Stimulated activated CD8-positive, alpha-beta memory T cell treated with anti-CD3 and anti-CD28 coated beads, Interleukin-15, amount 100 ng/mL, for 24 hours (primary cell): ENCODE measurements at places on chromosomes 2 and 18.

GRCh38 chr2:28358668-28359201, 33.9 kb upstream of the FOSL2 start:
- no peak for DNase-seq

GRCh38 chr18:9965711-9966624, 52.2 kb downstream of the VAPA start:
- DNase-seq: no peak

DNA sequence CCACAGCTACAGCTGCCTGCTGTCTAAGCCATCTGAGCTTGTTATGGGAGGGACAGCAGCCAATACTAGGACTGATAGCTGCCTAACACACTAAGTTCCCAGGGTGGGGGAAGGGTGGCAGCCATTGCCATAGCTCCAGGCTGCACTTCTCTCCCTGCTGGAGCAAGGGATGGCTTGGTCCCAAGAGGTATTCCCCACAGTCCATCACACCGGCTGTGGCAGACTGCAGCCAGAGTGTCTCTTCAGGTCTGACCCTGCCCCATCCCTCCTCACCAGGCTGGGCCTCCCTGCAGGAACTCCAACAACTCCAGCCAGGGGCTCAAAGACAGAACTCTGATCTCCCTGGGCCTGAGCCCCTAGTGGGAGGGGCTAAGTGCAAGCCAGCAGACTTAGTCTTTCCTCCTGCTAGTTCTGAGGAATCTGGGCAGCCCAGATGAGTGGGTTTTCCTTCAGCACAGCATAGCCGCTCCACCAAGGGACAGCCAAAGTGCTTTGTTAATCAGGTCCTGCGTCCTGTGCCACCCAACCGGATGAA, 632.1 kb downstream of the SOCS6 start:
- no peak for DNase-seq

GRCh38 chr2:27772804-27773203, 1.3 kb downstream of the MRPL33 start:
- no peak for DNase-seq

DNA sequence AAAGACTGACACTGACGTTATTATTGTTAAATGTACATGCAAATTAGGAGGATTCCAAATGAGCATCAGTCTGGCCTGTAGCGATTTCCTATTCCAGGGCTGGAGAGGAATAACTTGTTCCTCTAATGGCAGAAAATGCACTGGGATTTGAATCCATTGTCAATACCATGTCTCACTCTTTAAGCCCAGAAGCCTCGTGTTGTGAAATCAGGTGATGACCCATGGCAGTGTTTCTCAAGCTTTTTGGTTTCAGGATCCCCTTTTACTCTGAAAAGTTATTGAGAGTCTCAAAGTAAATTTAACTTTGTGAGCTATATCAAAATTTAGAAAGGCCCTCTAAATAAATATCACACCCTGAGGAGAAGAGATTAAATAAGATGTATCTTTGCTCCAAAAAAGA, 279.2 kb downstream of the GALR1 start:
- no peak for DNase-seq

DNA sequence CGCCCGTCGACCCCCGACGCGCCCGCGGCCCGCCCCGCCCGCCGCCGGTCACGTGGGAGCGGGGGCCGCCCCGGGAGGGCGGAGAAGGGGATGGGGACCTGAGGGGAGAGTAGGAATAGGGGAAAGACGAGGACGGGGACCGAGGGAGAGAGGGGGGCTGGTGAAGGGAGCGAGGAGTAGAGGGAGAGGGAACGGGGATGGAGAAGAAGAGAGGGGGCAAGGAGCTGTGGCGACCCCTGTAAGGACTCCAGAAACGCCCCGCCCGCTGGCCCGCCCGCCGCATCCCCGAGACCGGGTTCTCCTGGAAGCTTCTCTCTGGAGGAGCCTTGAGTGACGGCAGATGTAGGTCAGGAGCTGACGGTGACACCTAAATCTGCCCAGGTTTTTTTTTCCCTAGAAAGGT, 615 bp downstream of the ADNP2 start:
- no peak for DNase-seq

GRCh38 chr18:62846313-62846712, 131.0 kb downstream of the PHLPP1 start:
- no peak for DNase-seq

- no peak for DNase-seq
Observed at GRCh38 chr2:138640921-138641676, 139.1 kb downstream of the NXPH2 start.

GRCh38 chr2:232501331-232501771, 13.7 kb upstream of the ECEL1 start:
- no peak for DNase-seq

DNA sequence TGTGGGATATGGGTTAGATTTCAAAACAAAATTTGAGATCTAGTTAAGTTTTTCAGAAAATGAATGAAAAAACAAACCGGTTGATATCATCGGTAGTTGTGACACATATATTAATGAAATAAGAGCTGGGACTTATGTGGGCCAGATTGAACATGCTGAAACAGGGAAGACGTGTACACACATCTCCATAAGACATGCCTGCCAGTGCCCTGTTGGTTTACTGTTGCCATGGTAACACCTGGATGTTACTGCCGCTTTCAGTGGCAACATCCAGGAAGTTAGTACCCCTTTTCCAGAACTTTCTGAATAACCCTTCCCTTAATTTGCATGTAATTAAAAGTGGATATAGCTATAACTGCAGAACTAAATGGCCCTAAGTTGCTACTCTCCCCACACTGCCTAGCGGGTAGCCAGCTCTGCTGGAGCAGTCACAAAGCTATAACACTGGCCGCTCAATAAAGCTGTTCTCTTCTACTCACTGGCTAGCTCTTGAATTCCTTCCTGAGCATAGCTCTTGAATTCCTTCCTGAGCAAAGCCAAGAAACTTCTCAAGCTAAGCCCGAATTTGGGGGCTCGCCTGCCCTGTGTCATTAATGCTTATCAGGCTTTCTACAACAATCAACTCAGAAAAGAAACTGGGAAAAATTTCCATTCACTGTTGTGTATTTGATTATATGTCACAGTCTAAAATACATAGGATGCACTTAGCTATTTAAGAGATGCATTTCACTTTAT, 776.3 kb upstream of the CDH7 start:
- DNase-seq: no peak

GRCh38 chr2:26191316-26192159, 18.6 kb downstream of the GAREM2 start:
- no peak for DNase-seq

DNA sequence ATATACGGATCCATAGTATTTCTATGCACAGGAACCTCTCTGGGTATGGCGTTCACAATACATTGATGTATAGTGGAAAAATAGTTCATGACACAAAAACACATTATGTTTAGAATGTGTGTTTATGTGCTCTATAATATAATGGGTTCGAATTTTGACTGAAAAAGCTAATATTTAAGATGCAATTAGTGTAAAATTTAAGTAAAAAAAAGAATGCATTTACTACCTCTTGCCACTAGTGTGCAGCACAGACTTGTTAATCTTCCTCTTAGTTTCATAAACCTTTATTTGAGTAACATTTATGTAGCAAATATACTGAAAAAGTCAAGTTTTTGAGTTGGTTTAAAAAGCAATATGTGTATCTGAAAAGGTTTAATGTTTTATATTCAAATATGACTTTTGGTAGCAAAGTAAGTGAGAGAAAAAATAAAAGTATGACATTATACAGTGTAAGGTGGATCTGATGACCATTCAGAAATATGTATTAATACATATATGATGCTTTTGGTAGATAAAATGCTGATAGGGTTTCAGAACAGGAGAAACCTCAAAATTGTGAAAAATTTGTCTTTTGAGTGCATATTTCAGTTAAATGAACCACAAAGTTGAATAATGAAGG, 49.4 kb downstream of the CCDC102B start:
- DNase-seq: no peak

GRCh38 chr2:158914731-158915130, 53.7 kb upstream of the TANC1 start:
- DNase-seq: no peak

DNA sequence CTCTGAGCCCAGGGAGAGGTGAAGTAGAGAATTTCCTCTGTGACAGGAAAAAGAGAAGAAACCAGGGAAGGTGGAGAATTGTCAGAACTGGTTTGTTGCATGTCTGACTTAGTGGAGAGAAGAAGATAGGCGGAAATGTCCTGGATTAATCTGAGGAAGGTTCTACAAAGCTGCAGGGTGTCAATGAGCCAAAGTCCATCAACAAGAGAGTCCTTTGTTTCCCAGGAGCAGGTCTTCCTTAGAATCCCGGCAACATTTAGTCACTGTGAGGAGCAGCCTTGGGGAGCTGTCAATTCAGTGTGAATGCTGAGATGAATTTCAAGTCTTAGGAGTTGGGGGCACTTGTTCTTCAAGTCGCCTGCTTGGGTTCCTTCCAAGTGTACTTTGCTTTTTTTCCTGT, 88.4 kb upstream of the CELF4 start:
- DNase-seq: no peak

GRCh38 chr2:47230418-47230817, 75.3 kb upstream of the STPG4 start:
- DNase-seq: no peak

DNA sequence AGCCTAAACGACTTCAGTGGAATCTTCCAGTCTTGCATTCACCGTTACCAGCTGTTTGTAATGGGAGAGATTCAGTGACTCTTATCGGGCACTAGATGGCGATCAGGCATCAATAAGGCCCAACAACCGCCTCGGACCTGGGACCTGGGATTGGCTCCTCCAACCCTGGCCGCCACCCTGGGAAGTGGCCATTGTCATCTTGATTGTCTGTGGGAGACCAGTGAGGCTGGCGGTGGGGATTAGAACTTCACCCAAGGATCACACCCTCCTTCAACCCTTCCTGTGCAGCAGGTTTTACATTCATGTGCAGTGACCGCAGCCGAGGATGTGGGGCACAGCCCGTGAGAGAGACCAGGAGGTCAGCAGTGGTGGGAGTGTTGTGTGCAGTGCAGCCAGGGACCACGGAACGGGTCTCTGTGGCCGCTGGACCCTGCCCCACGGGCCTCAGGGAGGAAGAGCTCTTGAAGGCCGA, 85.3 kb downstream of the SPP2 start:
- DNase-seq: peak; percentile 12

GRCh38 chr2:18510775-18511174, 49.7 kb downstream of the RDH14 start:
- DNase-seq: no peak

- no peak for DNase-seq
Observed at GRCh38 chr2:45332094-45332493, 279.0 kb downstream of the SRBD1 start.

DNA sequence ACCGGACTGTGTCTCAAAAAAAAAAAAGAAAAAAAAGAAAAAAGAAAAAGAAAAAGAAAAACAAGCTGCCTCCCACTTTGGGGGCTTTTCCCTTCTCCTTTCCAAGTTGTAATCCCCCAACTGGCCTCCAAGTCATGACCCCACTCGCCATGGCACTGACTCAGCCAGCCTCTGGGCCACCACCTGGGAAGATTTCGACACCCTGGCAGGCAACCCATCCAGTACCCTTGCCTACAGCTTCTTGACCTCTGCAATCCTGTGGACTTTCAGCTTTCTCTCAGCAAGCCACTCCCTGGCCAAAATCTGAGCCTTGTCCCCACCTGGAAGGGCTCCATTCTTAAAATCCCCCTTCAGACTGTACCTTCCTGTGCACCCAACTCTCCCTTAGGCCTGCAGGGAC, 22.3 kb upstream of the FOSL2 start:
- DNase-seq: no peak

GRCh38 chr2:45433363-45433762, 177.7 kb downstream of the SRBD1 start:
- DNase-seq: no peak

DNA sequence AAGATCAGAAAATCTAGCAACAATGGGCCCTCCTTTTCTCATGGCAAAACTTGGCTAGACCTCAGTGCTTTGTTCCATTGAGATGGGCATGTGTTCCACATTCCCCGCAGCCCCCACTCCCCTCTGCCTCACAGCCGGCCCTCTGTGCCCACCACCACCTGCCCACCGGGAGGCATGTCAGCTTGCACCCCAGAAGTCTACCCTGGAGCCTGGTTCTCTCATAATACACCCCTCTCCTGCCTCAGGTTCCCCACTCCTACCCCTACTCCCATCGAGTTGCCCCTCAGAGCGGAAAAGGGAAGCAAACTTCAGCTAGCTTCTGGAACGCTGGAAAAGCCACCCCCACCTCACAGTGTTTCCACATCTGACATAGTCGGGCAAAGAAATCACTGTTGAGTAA, 219.0 kb downstream of the ANAPC1 start:
- no peak for DNase-seq

GRCh38 chr2:27885661-27886060, 4.5 kb downstream of the RBKS start:
- DNase-seq: no peak

- no peak for DNase-seq
Observed at GRCh38 chr18:13112982-13113381, 105.6 kb upstream of the LDLRAD4 start.

DNA sequence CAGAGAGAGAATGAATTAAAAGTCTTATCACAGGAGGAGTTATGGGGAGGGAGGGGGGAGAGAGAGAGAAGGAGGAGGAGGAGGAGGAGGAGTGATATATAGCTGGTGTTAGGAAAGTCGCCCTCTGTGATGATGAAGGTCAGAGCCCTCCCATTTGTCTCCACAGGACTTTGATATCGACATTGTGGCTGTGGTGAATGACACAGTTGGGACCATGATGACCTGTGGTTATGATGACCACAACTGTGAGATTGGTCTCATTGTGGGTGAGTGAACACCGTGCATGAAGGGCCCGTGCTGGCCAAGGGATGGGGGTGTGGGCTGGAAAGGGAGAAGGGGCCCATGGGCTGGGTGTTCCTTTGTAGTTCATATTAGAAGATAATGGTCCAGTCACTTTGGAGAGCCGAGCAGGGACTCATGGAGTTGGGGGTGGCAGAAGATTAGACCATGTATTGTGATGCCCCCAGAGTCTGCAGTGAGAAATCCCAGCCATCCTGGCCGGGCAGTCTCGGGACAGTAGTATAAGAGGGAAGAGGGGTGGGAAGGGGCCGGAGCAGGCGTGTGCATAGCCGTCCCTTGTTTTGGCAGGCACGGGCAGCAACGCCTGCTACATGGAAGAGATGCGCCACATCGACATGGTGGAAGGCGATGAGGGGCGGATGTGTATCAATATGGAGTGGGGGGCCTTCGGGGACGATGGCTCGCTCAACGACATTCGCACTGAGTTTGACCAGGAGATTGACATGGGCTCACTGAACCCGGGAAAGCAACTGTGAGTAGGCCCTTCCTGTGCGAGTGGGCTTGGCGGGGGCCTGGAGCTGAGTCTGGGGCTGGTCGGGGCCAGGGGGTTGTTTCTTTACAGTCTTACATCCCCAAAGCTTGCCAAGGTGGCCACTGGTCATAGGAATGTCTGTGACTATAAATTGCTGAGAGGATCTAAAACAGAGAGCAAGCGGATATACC, 40.0 kb downstream of the HK2 start:
- no peak for DNase-seq

DNA sequence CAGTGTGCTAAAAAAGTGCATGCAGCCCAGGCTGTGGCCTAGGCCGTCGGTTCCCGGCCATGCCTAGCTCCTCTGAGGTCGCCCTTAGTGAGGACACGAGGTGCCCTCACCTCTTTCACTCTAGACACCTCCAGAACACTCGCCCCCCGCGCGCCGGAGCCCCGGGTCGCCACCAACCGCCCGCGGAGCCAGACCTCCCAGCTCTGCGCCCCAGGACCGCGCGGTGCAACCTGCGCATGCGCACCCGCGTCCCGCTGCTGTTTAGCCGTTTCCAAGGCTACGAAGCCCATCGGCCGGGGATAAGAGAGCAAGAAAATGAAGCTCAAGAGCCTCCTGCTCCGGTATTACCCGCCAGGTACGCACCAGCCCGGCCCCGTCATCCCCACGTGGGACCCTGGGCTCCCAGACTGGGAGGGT, at the start of gene DAW1:
TSS of gene DAW1 (plus strand) at position 257 of the 417 bp plus-strand sequence. CDS start at position 316, 59 bp downstream.
- peak; percentile 13 for DNase-seq
